ENCODE measurements at places on chromosomes 6 and 20. TPM values are rescaled to one million over a fixed set of nuclear protein-coding genes. Genes with fewer than 3 reads are reported as not detected.

TRIM31 gene
- not detected for total RNA-seq

RNF144B gene
- total RNA-seq = 20.7 TPM

DNA sequence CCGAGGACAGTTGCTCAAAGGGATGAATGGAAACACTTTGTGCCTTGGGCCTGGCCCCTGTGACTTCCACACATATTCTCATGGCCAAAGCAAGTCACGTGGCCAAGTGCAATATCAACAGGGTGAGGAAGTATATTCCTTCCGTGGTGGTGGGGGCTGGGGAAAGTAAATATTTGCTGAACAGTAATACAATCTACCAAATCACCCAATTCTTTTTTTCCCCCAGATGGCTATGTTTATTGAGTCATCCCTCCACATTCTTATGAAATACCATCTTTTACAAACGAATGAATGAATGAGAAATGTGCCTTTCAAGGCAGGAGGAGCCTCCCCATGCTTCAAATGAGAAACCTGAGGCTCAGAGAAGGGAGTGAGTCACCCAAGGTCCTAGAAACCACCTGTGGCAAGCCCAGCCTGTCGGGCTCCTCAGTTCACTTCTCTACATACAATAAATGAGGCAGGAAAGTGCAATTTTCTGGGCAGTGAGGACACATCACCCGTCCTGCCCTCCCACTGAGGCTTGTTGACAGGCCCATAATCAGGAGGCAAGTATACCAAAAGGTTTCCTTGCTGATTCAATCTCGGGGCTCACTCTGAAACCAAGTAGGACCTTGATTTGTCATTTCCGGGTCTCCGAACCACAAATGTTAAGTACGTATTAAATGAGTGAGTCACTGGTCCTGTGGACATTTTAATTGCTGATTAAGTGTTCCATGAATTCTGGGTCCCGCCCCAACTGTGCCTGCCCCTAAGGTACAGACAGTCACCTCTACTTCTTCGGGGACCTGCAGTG lies 25.3 kb upstream of the TOP1 start:
- DNase-seq = peak; percentile 59

DNA sequence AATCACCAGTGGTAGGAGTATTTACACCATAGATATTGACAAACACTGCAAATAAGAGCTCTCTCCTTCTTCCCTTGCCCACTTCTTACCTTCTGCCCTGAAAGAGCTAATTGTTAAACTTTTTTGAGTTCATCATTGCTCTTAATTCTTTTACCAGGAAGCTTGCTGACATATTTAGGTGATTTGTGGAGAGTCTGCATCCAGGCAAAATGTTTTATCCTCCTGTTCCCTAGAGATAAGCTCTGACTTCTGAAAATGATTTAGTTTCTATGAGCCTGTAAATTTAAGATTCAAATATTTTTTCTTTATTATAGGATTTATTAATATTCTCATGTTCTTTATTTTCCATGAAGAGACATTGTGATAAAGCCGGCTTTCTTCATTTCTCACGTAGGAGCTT lies 81.5 kb downstream of the ADGRB3 start:
- DNase-seq = no peak

GRCh38 chr6:45477278-45477677 lies 99.5 kb upstream of the SUPT3H start:
- DNase-seq = no peak

DNA sequence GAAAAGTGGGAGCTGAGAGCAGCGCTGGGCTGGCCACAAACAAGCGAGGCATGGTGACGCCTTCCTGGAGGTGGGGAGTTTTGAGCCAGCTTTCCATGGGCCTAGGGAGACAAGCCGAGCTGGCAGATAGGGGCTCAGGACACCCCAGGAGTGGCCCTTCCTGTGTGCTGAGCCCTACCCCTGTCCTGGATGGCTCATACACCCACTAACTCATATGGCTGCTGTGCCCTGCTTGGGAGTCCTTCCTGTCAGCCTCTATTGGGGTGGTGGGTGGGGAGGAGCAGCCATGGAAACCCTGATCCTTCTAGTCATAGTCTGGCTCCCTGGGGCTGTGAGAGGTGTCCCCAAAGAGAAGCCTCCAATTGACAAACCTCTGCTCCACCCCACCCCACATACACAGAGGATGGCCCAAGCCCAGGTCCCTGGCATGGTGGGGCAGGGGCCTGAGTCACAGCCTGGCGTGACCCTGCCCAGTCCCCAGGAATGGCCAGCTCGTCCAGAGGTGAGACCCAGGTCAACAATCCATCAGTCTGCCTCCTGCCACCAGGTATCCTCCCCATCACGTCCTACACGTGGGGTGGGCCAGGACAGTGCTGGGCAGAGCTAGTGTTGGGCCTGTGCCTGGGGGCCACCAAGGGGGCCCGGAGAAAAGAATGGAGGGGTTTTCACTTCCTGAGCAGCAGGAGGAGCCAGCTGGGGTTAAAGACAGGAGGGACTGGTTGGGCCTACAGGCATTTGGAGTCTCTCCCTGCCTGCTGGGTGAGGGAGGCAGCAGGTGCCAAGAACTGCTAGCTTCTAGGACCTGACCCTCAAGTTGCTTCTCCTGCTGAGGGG lies 52.2 kb downstream of the MRPL14 start:
- no peak for DNase-seq

GRCh38 chr20:54431156-54431944 lies 44.0 kb upstream of the DOK5 start:
- DNase-seq = no peak

GRCh38 chr6:116954938-116955337 lies 77.9 kb downstream of the RFX6 start:
- DNase-seq = no peak

- no peak for DNase-seq
Observed at GRCh38 chr6:43936476-43936875, 166.5 kb downstream of the VEGFA start.

Data from heart left ventricle (tissue), 16 donors.